ENCODE measurements at places on chromosomes 12 and 14.
A peak's percentile ranks its signal among the peaks of the same experiment; 100 is the strongest.

- DNase-seq: no peak
These were observed 3.6 kb downstream of the ZNF839 start for GRCh38 chr14:102323102-102323501.

- DNase-seq: no peak
These were observed 53.1 kb downstream of the PDE3A start for GRCh38 chr12:20421421-20421820.

DNA sequence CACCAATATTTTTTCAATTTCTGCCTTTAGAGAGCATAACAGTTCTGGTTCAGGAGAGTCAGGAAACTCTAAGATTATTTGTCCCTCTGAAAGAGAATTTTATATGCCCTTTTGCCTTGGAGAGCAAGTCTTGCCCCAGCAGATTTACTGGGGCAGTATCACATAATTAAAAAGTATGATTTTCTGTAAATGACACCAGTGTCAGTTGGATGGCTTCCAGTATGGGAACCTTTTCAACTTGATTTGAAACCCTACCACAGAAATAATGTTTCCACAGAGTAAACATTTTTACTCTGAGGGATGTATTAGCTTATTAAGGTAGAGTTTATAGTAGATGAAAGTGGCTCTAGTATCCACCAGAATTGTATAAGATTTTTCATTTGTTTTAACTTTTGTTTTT lies 15.4 kb downstream of the NOPCHAP1 start:
- DNase-seq: no peak

DNA sequence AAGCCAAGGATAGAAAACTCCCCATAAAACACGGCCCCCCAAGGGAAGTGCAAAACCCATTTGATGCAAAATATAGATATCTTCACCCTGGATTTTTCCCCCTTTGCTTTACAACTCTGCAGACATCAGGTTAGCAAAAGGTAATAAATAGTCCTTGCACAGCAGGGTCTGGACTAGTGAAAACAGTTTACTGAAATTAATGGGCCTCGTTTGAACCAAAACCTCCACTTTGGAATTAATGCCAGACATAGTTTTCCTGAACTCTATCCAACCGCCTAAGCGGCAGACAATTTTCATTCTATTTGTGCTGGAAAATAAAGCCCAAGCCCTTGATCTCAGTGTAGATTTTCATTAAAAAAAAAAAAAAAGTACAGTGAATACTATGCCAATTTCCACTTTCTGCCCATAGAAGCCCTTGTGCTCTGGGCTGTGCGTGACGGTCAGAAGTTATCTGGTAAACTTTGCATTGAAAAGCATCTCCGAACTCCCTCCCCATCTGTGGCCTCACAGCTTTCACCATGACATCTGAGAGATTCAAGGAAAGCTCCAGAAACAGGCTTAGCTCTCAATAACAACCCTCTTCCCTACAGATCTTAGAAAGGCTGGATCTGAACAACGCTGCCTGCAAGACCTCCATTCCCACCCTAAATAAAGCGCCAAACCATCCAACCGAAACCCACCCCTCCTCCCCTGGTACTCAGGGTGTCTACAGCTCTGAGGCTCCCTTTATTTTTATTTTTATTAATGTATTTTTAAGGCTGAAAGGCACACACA lies 11.0 kb upstream of the IRF2BPL start:
- DNase-seq: peak; percentile 48

DNA sequence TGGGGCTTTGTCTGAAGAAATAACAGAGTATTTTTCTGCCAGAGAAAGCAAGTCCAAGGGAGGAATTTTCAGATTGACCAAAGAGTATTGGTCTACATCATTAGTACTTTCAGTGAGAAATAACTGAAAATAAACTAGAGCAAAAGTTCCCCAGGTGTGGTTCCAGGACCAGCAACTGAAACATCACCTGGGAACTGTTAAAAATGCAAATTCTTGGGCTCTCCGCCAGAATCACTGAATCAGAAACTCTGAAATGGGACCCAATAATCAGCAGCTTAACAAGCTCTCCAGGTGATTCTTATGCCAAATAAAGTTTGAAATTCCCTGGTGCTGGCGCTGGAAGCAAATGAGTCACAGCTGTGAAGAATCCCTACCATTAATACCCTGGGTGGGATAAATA lies 52.1 kb downstream of the EIF2S3B start:
- peak; percentile 49 for DNase-seq

- no peak for DNase-seq
These were observed 281.8 kb upstream of the SOX5 start for GRCh38 chr12:24231298-24231697.

GRCh38 chr14:81402123-81402495 lies 2.0 kb upstream of the STON2 start:
- no peak for DNase-seq

GRCh38 chr12:100959481-100959880 lies 164.9 kb downstream of the ANO4 start:
- no peak for DNase-seq

GRCh38 chr12:11698729-11699128 lies 49.3 kb downstream of the ETV6 start:
- no peak for DNase-seq

DNA sequence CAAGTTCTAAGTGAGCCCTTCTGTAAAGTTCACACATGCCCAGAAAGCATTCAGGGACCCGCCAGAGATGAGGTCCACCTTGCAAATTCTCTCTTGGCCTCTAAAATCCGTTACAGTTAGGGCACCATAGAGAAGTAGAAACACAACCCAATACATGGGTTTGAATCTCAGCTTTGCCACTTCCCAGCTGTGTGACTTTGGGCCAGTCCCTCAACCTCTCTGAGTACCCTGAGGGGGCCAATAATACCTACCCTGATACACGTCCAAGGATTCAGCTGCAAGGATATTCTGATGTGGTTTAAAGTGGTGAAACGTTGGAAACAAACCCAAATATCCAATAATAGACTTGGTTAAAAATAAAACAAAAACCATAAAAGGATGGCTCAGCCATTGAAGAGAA lies 11.7 kb downstream of the LHX5 start:
- no peak for DNase-seq

DNA sequence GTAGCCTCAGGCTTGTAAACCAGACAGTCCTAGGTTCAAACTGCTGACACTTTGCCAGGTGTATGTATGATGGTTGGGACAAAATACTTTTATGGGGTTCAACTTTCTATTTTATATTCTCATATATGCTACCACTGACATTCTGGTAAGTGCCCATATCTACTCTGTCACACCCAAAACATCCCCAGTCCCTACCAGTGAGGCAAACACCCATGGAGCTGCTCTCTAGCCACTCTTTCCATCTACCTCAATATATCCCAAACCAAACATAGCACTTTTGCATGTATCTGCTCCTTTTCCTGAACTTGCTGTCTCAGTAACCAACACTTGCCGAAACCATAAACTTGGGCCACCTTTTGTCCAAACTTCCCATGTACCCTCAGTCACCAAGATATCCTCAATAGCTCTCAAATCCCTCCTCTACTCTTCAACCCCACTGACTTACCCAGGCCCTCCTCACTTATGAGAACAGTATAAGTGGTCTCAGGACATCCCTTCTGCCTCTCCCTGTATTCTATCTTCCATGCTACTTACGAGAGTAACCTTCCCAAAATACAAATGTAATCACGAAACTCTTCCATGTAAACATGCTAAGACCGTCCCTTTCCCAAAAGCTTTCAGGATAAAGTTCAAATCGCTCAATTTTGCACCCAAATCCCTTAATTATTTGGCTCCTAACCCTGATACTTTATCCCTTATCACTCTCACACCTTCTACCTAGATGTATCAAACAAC lies 3.6 kb downstream of the GALC start:
- DNase-seq: no peak

- DNase-seq: no peak
These were observed 39.6 kb downstream of the BICD1 start for GRCh38 chr12:32146074-32146873.

DNA sequence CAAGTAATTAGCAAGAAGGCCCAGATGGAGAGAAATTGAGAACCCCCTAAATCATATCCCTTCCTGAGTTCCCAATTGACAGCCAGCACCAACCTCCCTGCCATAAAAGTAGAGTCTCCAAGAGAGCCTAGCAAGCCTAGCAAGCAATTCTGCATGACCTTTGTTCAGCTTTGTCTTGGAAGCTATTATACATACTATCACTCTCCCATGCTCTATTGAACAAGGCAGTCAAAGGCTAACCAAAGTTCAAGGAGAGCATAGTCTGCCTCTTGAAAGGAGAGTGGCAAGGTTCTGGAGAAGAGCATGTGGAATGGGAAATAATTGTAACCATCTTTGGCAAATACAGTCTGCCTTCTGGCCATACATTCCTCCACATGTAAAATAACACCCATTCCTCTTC lies 7.8 kb downstream of the ACOT4 start:
- DNase-seq: no peak

DNA sequence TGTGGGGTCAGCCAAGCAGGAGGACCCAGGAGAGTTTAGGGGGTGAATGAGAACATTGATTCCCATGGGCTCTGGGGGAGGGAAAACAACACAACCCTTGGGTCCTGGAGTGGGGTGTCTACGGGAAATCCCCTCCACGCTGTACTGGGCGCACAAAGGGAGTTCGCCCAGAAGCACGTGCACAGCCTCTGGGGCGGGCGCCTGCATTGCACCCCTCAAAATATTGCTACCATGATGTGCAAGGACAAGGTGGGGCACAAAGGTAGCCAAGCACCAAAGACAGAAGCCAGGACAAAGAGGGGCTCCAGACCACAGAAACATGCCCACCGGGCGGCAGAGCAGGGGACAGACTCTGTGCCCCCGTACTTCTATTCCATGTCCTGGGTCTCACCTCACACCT lies 74.9 kb upstream of the EIF5 start:
- no peak for DNase-seq

DNA sequence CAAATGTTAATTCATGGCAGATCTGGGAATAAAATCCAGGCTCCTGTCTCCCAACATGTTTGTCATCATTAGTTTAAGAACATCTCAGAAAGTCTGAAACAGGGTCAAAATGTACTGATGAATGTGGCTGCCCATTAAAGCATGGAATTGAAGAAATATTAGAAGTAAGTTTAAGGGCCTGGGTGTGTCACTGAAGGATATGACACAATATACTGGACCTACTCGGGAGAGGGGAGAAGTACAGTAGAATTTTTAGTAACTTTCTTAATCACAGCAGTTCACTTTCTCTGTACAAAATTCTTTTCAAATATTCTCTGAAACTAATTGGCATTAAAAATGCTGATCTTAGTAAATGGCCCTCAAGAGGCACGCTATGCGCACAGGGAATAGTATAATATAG lies 185.5 kb downstream of the ETV6 start:
- no peak for DNase-seq

- no peak for DNase-seq
These were observed at the start of gene CPNE8 for GRCh38 chr12:38905480-38906351. Gene CPNE8, minus strand, starts transcription at chr12:38905591. Its CDS starts 57 bp downstream, at chr12:38905534.

DNA sequence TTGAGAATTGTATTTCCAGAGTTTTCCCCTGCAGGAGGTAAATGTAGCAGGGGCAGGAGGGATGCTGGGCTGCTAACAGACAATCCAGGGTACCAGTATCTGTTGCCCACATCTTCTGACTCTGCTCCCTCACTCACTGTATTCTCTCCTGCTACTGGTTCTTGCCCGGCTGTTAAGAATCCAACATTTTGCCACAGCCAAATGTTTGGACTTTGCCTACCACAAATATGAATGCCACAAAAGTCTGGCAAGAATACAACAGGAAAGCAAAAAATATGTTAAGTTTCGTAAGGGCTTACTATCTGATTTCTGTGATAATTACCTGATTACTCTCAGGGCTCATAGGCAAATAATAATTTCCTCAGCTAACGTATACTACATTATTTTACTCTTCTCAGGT lies 160.0 kb downstream of the BCAT1 start:
- DNase-seq: no peak
